Memory B cell (primary cell): ENCODE measurements at places on chromosomes 2 and 18.

DNA sequence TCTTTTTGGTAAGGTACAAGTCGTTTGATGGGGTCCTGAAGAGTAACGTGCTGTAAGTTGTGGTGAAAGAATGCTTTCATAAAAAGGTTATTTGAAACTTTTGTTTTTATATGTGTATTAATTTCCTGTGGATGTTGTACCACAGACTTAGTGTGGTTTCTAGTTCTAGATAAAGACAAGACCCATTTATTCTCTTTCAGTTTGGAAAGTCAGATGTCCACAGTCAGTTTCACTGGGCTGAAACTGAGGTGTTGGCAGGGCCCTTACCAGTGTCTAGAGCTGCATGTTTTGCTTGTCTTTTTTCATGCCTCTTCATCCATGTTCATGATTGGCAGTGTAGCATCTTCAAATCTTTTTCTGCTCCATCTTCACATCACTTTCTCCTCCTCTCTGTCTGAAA is 22.1 kb upstream of the DOCK10 start:
- DNase-seq, result no peak

- DNase-seq, result no peak
Observed at GRCh38 chr2:53438100-53438499, 329.5 kb upstream of the CHAC2 start.

GRCh38 chr2:100161945-100162620 is 19.7 kb upstream of the AFF3 start:
- no peak for DNase-seq

DNA sequence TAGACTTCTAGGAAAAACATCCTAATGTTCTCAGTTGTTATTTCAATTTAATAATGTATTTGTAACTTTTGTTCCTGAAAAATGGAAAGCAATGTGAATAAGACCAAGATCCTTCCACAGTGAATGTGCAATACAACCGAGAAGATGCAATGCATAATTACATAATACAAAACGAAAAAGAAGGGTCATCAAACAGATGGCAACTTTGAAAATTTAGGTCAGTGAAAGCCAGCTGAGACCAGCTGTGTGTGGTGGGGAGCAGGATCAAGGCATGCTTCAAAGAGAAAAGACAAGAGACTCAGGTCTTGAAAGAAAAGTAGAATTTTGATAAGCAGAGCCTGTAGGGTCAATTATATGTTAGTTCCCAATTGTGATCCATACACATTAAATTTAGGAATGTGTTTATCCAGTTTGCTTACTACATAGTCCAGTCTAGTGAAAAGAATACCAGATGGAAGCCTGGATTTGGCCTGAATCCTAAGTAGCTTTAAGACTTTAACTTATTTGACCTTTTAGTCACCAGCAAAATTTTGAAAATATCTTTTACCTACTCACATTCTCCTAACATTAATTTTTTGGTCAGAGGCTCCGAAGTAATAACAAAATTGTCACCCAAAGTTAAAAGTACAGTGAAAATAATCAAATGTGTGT is 93.7 kb downstream of the COBLL1 start:
- no peak for DNase-seq

DNA sequence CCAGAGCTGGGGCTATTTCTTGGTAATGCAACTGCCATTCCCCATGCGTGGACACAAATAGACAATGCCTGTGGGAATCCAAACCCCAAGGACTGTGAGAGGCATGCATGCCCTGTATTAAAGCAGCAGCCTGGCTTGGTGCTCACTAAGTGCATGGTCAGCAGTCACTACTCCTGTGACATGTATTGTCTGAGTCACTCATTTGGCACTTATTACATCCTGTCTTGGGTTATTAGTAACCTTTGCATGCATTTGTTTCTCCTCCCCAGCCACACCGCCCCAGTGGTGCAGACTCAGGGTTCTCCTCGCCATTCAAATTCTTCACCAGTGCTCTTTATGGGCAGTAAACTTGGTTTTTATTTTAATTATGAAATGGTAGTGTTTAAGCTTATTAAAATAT is 30.2 kb downstream of the PRKCE start:
- DNase-seq, result no peak

- no peak for DNase-seq
Observed at GRCh38 chr2:189927823-189928222, 134.7 kb downstream of the MSTN start.

DNA sequence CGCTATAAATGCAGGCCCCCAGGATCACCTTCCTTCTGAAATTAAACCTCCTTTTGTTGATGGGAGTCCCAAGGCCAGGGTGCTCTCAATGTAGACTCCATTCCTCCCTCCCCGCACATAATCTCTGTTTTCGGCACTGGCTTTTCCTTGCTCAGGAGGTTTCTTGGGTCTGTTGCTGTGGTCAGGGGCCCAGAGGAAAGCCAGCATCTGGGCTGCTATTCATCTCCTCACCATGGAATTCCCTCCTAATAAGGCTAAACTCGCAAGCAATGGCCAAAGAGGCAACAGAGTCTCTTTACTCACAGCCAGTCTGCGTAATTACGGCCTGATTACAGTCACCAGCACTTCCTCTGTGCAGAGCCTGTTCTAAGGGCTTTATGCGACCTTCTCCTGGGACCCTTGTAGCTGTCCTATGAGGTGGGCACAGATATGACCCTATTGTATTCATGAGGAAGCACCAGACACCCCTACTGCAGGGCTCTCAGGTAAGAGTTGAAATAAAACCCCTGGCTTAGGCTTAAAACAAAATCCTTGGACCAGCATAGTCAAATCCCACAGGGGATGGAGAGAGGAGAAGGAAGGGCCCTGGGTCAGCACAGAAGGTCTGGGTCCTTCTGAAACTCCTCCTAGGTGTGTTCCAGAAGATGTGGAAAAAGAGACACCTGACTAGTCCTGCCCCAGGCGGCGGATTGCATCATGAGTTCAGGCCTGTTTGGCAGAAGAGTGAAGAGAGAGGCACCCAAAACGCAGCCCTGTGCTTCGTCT is 105.0 kb upstream of the SH3BP4 start:
- no peak for DNase-seq

GRCh38 chr2:218265626-218266025 is 4.3 kb downstream of the AAMP start:
- no peak for DNase-seq

GRCh38 chr2:72982219-72982618 is 64.9 kb downstream of the EMX1 start:
- no peak for DNase-seq

- DNase-seq, result no peak
Observed at GRCh38 chr18:79877163-79878091, 74.0 kb downstream of the SLC66A2 start.

GRCh38 chr2:75276093-75277029 is 77.0 kb upstream of the TACR1 start:
- DNase-seq, result no peak

- DNase-seq, result no peak
Observed at GRCh38 chr2:129733041-129733440, 246.4 kb upstream of the RAB6C start.

GRCh38 chr2:46866770-46867246 is 48.8 kb downstream of the MCFD2 start:
- no peak for DNase-seq

DNA sequence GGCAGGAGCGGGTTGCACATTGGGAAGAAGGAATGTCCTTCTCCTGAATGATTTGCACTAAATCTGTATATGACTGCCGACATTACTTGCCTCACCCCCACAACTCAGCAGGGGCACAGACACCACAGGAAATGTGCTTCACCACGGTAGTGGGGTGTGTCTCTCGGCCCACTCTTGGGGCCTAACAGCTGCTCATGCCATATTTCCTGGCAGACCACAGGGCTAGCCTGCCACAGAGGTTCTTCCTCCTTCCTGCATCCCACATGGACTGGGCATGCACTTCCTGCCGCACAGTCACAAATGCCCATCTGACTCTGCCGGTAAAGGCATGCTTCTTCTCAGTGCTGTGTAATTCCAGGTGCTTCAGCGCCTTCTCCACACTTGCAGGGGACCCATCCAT is 10.3 kb upstream of the PAPOLG start:
- DNase-seq, result no peak

DNA sequence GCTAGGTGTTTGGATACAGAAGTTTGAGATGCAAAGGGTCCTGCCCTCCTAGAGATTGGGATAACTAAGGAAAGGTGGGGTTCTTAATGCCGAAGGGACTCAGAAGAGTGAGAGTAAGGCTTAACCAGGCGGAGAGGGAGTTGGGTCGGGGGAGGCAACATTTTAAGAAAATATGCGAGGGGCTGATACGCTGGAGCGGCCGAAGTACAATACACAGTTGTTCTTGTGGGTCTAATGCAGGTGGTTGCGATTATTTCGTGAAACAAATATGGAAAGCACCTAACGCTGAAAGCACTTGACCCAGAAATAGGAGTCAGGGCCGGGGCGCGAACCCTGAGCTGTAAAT is 344 bp upstream of the MRPL33 start:
- DNase-seq, result no peak

GRCh38 chr2:121247534-121247933 is 37.5 kb downstream of the TFCP2L1 start:
- no peak for DNase-seq

DNA sequence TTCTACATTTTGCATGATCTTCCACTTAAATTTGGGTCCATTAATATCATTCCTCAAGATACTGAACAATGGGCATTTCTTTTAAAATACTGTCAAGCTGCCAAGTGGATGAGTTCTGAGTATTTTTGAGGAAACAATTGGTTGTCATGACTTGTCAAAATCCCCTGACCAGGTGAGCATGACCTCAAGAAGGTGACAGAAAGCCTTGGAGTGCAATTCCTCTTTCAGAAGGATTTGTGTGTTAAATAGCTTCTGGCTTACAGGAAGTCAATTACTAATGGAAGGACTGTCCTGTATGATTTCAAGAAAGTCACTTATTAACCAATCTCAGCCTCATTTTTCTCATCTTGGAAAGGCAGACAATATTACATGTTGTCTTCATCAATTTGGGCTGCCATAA is 460.6 kb downstream of the TSN start:
- DNase-seq, result no peak

DNA sequence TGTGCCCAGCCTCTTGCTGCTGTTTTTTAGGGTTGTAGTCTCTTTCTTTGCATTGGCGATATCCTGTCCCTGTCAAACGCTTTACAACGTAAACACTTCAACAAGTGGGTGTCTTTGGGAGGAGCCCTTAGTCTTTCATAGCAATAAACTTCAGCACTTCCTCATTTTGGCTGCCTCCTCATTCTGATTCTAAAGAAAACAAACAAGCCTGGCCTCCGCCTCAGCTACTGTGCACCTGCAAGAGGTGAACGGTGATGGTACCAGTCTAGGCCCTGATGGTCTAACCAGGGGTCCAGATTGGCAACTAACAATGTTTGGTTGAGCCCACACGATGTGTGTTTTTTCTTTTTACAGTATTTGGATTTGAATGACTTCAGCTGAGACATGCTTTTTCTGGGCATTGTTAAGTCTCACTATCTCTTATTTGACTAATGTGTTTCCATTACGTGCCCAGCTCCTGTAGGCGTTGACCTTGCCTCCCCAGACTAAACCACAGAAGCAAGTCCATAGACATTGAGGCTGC is 53.2 kb upstream of the CUL3 start:
- peak; percentile 26 for DNase-seq

DNA sequence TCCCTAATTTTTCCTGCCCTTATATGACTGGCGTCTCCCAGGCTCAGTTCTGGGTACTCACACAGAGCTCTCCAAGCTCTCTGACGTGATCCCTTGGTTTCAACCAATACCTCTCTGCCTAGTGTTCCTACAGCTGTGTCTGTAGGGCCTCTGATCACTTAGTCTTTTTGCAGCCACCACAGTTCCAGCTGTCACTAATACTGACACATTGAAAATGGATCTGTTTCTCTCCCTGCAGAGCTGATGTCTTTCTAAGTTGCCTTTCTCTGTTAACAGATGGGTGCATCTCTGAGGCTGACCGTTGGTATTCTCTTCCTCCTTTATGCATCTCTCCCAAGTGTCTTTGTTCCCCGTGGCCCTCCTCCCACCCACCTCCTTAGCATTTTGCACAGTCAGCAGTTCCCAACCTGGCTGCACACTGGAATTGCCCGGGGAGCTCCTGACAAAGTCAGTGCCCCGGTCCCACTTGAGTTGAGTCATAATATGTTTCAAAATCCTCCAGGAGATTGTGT is 62.5 kb downstream of the CERS6 start:
- DNase-seq, result no peak

- DNase-seq, result no peak
Observed at GRCh38 chr2:12382366-12382765, 334.4 kb upstream of the TRIB2 start.

- no peak for DNase-seq
Observed at GRCh38 chr18:60027397-60027796, 127.6 kb downstream of the PMAIP1 start.

- no peak for DNase-seq
Observed at GRCh38 chr2:64943387-64944150, 45.6 kb upstream of the SLC1A4 start.

GRCh38 chr2:19811186-19811585 is 90.6 kb downstream of the TTC32 start:
- no peak for DNase-seq

DNA sequence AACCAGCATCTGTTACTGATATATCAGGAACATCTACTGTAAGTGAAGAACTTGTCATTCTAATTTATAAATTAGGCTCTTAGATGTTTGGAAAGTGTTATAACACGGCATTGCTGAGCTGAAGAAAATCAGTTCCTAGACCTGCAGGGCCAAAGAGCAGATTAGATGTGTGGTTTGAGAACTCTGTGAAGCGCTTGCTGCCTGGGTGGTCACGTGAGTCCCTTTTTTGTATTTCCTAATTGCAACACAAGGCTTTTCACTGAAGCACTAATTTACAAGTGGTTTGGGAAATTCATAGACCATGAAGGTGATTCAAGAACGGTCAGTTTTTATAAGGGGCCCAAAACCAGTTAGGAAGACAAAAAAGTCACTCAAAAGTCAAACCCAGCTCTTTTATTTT is 106.9 kb upstream of the SP3 start:
- DNase-seq, result no peak

GRCh38 chr2:235106874-235107639 is 155.2 kb downstream of the SH3BP4 start:
- DNase-seq, result peak; percentile 9

DNA sequence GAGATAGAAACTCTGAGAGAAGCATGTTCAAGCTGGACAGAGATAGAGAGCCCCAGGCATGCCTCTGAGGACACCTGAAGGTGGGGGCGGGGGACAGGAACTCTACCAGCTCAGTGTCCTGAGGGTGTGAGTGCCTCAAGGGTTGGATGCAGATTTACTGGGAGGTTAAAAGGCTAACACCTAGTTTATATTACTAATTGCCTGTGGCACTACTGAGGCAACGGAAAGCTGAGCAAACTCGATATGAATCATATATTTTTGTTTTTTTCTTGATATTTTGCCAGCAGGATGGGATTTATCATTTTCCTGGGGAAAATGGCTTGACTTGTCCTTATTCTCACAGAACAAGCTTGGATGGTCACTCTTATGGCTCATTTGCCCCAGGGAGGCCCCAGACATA is 319.5 kb downstream of the ALK start:
- no peak for DNase-seq

- DNase-seq, result no peak
Observed at GRCh38 chr2:79253243-79253774, 93.8 kb upstream of the REG3A start.

GRCh38 chr2:158554996-158555395 is 98.2 kb downstream of the PKP4 start:
- DNase-seq, result no peak
